ENCODE measurements at places on chromosomes 11 and 22.

DNA sequence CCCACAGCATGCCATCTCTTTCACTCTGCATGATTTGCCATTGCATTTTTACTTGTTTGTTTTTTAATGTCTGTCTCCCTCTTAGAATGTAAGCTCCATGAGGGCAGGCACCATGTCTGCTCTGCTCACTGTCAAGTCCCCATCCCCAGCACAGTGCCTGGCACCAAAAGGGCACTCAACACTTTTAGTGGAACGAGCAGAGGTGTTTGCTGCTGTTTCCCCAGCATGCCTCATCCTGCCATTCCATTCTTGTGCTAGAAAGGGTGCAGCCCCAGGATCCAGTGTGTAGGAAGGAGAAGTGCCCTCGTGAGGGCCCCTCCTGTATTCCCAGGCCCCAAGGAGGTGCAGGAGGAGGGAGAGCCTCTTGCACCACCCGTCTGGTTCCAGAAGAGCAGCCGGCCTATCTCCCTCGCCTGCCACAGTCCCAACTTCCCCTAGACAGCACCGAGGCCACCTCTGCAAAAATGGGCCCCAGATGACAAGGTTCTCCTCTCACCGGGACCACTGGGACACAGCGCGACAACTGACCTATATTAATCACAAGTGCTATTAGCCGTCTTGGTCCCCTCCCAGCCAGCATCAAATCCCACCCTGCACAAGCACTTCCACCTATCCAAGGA, 33.3 kb upstream of the CACNG2 start:
- no peak for DNase-seq

DNA sequence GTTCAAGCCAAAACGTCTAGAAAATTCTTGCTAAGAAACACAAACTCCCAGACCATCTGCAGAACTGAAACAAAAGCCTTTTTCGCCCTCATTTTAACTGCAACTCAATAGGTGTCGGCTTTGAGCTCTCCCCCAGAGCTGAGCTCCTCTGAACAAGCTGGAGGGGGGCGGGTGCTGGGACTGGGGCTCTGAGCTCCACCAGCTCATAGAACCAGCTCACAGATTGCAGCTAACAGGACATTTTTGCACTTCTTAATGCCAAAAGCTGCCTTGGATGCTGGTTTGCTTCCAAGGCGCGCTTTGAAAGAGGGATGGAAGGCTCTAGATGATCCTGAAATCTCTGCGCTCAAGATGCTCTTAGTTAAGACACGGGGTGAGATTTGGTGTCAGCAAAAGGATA, 6.0 kb upstream of the YWHAH start:
- DNase-seq = no peak

DNA sequence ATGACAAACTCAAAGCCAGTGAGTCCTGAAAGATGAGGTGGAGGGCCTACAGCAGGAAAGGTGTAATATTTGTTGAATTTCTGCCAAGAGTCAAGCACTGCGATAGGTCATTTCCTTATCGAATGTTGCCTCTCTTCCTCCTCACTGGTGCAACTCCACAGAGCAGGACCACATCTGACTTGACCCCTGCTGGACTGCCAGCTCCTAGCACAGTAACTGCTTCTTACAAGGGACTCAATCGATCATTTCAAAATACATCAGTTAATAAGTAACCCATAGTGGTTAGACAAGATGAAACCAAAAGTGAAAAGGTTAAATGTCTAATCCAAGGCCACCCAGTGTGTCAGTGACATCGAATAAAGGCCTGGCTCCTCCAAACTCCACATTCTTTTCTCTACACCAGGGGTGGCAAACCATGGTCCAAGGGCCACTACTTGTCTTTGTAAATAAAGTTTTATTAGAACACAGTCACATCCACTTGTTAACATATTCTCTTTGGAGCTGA, 98.5 kb upstream of the CSNK2A3 start:
- no peak for DNase-seq

DNA sequence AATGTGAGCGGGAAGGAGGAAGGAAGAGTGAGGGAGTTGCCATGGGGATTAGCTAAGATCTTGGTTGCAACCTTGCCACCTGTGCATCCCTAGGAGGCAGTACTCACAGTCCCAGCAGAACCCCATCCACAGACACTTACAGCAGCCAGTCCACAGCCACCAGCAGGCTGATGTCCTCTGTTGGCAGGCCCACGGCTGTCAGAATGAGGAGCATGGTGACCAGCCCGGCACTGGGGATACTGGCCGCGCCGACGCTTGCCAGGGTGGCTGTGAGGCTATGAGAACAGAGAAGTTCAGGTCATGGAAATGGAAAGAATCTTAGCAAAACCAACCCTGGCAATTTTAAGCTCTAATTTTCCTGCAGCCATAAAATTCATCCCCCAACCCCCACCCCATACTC, 138.6 kb downstream of the SLC1A2 start:
- DNase-seq = no peak

DNA sequence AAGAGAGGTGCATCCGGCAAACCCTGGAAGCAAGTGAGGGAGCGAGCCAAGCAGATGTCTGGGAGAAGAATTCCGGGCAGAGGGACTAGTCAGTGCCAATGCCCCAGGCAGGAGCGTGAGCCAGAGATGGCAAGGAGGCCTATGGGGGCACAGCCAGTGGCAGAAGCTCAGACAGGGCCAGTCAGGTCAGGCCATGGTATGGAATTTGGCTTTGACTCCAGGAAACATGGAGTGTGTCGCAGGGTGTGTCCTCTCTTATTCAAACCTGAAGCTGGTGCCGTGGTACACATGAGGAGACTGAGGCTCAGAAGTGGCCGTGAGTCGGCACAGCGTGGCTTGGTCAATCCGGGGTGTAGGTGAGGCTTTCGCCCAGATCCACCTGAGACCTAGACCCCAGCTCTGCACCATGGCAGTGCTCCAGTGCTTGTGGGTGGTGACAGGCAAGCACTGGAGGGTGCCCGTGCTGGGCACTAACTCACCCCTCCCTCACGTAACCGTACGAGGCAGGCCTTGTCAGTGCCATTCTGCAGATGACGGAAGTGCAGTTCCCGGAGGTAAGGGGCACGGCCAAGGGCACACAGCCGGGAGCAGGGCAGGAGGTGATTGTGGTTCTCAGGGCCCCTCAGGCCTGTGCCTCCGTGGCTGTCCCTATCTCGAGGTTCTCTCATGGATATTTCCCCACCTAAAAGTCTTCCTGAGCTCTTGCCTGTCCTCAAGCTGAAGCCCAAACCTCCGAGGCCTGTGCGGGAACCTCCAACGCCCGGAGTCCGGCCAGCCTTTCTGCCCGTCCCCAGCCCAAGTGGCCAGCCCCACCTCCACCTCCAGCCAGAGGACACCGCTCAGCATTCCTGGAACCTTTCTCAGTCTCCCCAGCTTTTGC, 10.6 kb upstream of the SPI1 start:
- no peak for DNase-seq

DNA sequence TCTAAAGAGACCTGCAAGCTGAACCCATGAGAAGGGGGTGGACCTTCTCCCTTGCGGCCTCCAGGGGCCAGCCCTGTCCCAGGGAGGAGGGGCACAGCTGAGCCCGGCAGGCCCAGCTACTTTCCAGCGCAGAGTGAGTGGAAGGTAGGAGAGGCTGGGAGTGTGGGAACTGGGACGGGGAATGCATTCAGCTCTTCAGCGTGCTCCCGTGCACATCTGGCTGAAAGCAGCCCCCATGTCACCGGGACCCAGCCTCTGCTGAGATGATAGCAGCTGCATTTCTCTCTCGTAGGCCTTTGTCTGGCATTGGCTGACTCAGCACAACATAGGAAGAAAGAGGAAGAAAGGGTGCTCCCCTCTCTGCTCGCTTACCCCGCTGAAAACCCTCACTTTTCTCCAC, 951.5 kb downstream of the TBC1D22A start:
- no peak for DNase-seq

- DNase-seq = no peak
Observed at GRCh38 chr11:14764579-14765527, 121.2 kb downstream of the PDE3B start.

DNA sequence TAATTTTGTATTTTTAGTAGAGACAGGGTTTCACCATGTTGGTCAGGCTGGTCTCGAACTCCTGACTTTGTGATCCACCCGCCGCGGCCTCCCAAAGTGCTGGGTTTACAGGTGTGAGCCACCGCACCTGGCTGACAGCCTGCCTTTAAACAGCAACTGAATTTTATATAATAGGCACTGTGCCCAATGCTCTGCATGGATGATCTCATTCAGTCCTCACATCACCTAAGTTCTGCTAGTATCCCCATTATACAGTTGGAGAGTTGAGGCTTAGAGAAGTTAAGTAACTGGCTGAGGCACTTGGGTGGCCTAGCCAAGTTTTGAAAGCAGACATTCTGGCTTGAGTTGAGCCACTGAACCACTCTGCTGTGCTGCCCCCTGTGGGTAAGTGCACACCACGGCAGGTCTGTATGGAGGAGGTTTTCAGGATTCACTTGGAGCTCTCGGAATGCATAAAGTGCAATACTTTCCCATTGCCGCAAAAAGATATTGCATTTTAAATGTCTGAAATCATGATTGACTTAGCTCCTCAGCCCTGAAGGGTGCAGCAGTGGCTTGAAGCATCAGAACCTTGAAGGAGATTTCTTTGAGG, 112.4 kb downstream of the LDLRAD3 start:
- DNase-seq = no peak

GRCh38 chr11:102810950-102811660, 13.1 kb upstream of the MMP1 start:
- no peak for DNase-seq

DNA sequence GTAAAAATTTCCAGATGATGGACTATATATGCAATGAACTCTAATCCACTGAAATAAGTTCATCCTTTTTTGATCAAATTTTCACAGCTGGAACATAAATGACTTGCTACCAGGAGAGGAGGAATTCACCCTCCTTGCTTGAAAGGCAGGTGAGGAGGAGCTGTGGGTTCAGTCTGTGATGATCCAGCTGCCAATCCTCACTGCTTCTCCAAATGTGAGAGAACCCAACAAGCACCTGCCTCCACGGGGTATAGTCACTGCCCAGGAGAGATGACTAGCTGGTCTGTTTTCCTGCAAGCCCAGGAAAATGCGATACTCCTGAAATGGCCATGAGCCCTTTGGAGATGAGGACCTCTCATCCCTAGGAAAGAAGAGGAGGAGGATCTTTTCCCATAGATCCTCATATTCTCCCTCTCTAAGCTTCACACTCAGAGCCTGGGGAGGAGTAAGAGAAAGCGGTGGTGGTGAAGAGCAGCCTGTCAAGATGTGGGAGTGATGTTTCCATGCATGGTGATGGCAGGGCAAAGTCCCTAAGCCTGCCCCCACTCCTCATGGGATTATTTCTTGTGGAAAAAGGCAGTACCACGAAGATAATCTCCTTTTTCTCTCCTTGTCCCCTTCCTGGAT, 77.9 kb upstream of the USP47 start:
- no peak for DNase-seq

DNA sequence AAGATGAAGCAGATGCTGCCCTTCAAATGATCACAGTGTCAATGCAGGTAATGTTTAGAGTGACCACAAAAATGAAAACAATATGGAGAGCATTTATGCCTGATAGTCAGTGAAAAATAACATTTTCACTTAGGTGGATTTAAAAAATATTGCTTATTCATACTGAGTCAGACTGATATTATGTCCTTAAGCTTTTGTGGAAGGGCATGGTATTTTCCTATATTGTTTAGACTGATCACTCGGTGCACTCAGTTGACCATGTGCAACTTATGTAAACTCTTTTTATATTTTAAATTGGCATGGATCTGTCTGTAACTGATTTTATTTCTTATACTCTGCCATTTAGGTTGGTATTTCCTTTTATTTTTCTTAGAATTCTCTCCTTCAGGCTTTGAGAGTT, 106.6 kb downstream of the DYNC2H1 start:
- no peak for DNase-seq

DNA sequence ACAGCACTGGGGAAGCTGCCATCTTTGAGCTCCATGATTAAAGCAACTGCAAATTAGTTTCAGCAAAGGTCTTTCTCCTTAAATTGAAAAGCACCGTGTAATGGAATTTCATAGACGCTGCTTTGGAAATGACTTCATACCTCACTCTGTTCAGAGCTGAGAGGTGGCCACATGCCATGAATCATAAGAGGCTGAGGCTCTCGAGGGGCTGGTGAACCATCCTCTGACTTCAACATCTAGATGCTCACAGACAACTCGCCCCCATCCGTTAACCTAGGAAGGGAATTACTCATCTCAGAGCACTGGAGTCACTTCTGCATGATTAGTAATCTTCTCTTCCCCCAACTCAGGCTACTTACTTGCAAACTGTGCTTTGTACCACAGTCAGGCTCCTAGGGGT, 122.3 kb downstream of the RCN1 start:
- no peak for DNase-seq

- no peak for DNase-seq
Observed at GRCh38 chr11:67076202-67076601, 19.6 kb downstream of the RHOD start.

DNA sequence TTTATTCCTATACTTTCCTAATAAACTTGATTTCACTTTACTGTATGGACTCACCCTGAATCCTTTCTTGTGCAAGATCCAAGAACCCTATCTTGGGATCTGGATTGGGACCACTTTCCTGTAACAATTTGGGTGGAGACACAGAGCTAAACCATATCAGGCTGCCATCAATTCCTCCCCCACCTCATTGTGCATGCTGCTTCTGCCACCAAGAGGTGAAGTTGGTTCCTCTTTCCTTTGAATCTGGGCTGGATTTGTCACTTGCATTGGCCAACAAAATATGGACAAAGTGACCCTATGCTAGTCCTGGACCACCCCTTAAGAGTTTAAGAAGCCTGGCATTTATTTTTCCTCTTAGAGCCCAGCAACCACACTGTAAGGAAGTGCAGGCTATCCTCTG, 39.4 kb upstream of the CEP295 start:
- no peak for DNase-seq

- no peak for DNase-seq
Observed at GRCh38 chr22:47127441-47127871, 365.0 kb downstream of the TBC1D22A start.

GRCh38 chr11:1227551-1228100, 4.8 kb downstream of the MUC5B start:
- DNase-seq = no peak

GRCh38 chr22:30244641-30245040, 1.9 kb downstream of the LIF start:
- DNase-seq = no peak

- DNase-seq = no peak
Observed at GRCh38 chr11:117685566-117685965, 111.5 kb downstream of the DSCAML1 start.

DNA sequence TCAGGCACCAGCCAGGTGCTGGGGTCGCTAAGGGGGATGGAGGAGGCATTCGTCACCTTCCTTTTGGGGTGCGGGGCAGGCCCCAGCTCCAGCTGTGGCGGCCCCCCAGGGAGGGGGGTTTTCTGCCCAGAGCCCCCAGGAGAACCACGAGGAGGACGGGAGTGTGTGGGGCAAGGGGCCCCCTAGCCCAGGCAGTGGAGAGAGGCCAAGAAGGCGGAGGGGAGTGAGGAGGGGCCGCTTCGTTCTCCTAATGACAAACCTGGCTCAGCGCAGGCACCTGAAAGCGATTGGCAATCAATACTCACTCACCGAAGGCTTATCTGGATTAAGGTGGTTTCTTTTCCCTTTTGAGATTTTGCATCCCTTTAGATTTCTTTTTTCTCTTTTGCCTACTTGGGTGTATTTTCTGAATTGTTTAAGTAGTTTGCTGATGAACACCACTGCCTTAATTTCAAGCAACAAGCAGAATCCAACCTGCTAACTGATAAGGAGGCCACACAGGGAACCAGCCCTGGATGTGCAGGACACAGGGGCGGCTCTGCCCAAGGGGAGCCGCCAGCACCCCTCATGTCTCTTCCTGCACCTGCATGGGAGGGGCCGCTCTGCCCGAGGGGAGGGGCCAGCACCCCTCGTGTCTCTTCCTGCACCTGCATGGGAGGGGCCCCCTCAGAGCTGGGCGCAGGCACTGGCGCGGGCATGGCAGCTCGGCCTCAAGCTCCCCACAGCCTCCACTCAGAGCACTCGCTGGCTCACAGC, 122.3 kb downstream of the BRD1 start:
- DNase-seq = no peak

Measured in cortex of kidney (tissue), 1 donor.